ENCODE measurements at places on chromosomes 16 and 17.

- no peak for DNase-seq
Observed at GRCh38 chr16:58842156-58842555, 108.0 kb upstream of the GOT2 start.

GRCh38 chr16:23254338-23254737 lies 47.8 kb upstream of the SCNN1B start:
- DNase-seq, result peak; percentile 26

- DNase-seq, result peak; percentile 65
Observed at GRCh38 chr17:69142175-69142802, 594 bp upstream of the ABCA6 start.

- peak; percentile 84 for DNase-seq
Observed at GRCh38 chr17:80892019-80892855, 99.4 kb upstream of the CHMP6 start.

GRCh38 chr16:89159066-89159849 lies 12.3 kb upstream of the CDH15 start:
- DNase-seq, result no peak

DNA sequence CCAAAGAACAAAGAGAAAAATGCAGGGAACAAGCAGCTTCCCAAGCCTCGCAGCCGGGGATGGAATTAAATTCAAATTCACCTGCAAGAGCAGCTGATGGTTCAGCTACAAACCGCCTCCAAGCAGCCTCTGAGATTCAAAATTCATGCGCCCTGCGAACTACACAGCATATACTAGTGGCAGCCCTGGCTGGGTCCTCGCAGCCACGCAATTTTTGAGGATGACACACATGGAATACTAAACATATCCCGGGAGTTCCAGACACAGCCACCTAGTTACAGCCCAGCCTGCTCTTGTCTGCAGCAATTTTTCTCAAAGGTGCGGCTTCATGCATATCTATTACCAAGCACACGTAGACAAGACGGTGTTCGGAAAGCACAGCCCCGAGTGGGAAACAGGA lies 35.9 kb upstream of the KIFC3 start:
- DNase-seq, result no peak

- no peak for DNase-seq
Observed at GRCh38 chr17:38796451-38797157, 2.8 kb downstream of the PIP4K2B start.

DNA sequence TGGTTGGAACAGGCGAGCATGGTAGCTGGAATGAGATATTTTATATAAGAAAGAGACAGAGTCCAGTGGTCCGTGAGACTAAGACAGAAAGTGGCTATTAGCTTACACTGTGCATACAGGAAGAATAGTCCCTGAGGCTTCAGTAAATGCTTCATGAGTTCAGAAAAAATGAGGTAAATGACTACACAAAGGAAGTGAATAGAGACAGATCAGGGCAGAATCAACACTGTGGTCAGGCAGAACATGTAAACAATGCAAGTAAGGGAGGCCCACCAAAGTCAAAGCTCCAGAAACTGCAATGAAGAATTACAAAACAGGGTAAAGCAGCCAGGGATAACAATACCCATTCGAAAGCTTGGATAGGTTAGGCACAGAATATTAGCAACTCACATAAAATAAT lies 4.8 kb downstream of the ABCA10 start:
- DNase-seq, result no peak
